Nasal cavity respiratory epithelium epithelial cell of viscerocranial mucosa (primary cell): ENCODE measurements at places on chromosomes 3 and 15. TPM values are rescaled to one million over a fixed set of nuclear protein-coding genes. Genes with fewer than 3 reads are reported as not detected.

LSAMP gene
- not detected in 2 replicates for total RNA-seq

ADAMTS7 gene
- 0.34 and 5.0 TPM in 2 replicates for total RNA-seq

LMCD1 gene
- 2.4 and 5.3 TPM in 2 replicates for total RNA-seq

RNU5B-1 gene
- not detected in 2 replicates for total RNA-seq

CIAO2A gene
- total RNA-seq, result 41.7 and 62.2 TPM in 2 replicates

DBR1 gene
- total RNA-seq, result 16.1 and 18.7 TPM in 2 replicates

ALDH1A3 gene
- 277 and 355 TPM in 2 replicates for total RNA-seq

KBTBD13 gene
- not detected in 2 replicates for total RNA-seq

MRPL46 gene
- total RNA-seq, result 16.7 and 18.5 TPM in 2 replicates
